ENCODE measurements at places on chromosomes 5 and 9. TPM values are rescaled to one million over a fixed set of nuclear protein-coding genes. Genes with fewer than 3 reads are reported as not detected.

The SPEF2 gene
- total RNA-seq, result 2.8 TPM

The SH2D3C gene
- total RNA-seq, result 11.3 TPM

The NR5A1 gene
- total RNA-seq, result not detected

The GPR150 gene
- total RNA-seq, result 1.1 TPM

The STKLD1 gene
- total RNA-seq, result not detected

The DAPK1 gene
- total RNA-seq, result 84.6 TPM

The SLC25A2 gene
- not detected for total RNA-seq

The SLC46A2 gene
- total RNA-seq, result 0.26 TPM

DNA sequence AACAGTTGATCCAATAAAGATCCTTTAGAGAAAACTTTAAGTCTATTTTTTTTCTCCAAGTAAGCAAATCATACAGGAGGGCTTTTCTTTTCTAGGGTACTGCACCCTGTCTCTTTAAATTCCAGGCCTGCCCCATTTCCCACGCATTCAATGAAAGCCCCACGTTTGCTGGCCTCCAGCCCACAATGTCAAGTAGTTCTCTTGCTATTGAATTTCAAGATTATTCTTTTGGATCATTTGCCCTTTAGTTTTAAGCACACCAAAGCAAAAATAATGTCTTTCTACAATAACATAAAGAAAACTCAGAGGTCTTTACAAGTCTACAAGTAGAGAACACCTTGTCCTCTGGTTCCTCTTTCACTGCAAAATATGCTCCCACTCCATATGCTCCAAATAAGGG is 15.6 kb downstream of the MLLT3 start:
- H3K4me1 ChIP-seq, result peaks cover 81% of the 10 kb centered on the region
- no peaks in the 10 kb centered on the region for H3K27me3 ChIP-seq
- no peak overlapping the region for H3K27ac ChIP-seq
- H3K4me3 ChIP-seq, result no peak overlapping the region
- H3K36me3 ChIP-seq, result no peaks in the 10 kb centered on the region
- DNase-seq, result no peak

DNA sequence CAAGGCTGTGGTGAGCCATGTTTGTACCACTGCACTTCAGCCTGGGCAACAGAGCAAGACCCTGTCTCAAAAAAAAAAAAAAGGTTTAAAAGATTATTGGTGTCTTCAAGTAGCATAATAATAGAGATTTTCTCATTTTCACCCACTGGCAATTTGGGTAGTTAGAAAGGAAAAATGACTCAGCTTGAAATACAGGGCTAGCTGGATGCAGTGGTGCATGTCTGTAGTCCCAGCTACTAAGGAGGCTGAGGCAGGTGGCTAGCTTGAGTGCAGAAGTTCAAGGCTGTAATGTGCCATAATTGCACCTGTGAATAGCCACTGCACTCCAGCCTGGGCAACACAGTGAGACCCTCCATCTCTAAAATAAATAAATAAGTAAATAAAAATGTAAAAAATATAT is 111.1 kb downstream of the ARRDC3 start:
- no peaks in the 10 kb centered on the region for H3K4me1 ChIP-seq
- no peak overlapping the region for H3K27ac ChIP-seq
- no peaks in the 10 kb centered on the region for H3K36me3 ChIP-seq
- no peak overlapping the region for H3K4me3 ChIP-seq

DNA sequence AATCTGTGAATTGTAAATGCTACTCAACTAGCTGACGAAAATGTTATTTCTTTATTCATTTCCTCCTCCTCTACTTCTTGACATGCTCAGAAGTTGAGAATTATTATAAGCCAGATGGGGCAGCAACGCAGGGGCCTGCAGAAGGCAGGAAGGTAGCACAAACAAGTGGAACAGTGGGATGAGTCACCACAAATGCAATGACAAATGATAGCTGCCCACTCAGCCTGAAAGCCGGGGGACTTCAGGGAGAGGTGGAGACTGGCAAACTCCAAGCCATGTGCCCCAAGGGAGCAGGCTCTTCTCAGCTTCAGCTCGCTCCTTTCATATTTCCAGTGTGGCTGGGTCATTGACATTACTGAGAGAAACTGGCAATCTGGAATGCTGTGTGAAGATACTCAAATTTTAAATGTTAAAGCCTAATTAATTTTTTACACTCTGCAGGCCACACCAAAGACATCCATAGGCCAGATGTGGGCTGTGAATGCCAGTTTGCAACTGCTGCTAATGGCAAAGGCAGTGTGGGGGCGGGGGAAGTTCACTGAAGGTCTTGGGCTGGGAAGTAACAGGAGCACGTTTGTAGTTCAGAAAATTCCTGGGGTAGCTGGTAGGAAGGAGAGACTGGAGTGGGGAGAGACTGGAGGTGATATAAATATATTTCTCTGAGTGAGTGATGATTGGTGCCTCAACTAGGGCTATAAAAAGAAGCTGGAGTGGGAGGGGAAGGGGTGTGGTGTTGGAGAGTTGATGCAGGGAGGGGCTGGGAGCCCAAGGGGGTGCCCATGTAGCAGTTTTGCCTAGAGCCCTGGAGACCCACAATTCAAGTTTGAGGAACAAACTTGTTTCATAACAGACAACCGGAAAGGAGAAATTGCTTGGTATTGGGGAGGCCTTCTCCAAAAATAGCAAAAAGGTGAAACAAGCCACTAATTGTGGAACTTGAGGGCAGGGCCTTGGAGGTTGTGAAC is 20.8 kb upstream of the ADRB2 start:
- DNase-seq, result peak; percentile 91
- H3K27me3 ChIP-seq, result no peaks in the 10 kb centered on the region
- no peaks in the 10 kb centered on the region for H3K36me3 ChIP-seq

DNA sequence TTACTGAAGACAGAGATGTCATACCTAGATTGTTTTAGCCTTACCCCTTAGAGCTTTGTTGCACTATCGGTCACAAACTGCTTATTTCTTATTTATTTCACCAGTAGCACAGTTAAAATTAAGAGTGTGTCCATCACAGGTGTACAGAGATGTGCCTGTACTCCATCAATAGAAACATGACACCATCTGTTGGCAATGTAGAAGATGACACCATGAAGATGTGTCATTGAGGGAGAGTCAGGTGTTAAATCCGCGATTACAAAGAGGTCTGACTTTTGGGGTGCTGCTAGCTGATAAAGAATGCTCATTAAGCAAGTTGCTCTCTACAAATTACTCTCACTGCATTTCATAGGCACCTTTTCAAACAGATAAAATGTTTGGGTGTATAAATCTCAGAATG is 164.4 kb downstream of the SMARCA2 start:
- H3K36me3 ChIP-seq, result peaks cover 30% of the 10 kb centered on the region
- H3K4me3 ChIP-seq, result no peak overlapping the region

DNA sequence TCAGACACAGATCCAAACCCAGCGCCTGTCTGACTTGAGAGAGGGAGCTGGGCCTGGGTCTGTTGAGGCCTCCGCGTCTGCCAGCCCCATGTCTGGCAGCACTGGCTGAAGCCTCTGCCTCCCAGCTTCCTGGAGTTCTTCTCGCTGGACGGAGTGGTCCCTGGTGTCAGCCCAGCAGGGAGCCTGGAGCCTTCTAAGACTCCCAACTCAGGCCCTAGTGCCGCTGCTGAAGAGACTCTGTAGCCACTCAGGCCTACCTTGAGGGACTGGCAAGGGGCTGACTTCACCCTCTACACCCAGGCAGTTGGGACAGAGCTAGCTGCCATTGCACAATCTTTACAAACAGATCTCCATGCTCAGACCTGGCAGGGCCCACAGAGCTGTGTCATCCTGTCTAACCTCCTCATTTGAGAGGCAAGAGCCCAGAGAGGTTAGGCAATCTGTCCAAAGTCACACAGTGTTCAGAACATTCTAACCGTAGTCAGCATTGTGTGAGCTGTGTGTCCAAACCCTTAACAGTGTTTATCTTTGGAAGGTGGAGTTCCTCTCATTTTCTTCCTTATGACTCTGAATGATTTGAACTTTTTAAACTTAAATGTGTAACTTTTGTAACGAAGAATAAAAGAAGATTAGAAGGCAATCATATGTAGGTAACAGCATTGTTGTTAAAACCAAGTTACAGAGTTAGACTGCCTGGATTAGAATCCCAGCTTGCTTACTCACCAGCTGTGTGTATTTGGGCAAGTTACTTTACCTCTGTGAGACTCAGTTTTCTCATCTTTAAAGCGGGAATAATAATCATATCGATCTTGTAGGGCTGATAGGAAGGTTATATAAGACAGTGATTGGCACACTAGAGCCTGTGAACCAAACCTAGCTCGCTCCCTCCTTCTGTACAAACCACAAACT is 4.6 kb upstream of the DUSP1 start:
- H3K36me3 ChIP-seq, result no peaks in the 10 kb centered on the region
- peak overlapping the region; percentile 100 for H3K27ac ChIP-seq
- H3K27me3 ChIP-seq, result no peaks in the 10 kb centered on the region
- peaks cover 69% of the 10 kb centered on the region for H3K4me1 ChIP-seq
- H3K4me3 ChIP-seq, result no peak overlapping the region
- DNase-seq, result peak; percentile 98

DNA sequence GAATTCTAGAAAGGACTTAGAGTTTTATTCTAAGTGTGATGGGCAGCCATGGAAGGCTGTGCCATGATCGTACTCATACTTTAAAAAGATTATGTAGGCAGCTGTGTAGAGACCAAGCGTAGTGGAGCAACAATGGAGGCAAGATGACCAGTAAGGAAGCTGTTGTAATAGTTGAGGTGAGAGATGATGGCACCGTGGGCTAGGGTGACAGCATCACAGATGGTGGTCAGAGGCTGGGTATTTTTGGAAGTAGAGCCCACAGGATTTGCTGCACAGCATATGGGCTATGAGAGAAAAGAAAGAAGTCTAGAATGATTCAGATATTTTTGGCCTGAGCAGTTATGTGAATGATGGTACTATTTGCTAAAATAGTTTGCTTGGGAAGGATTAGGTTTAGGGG is 7.7 kb downstream of the ARHGAP26 start:
- H3K27me3 ChIP-seq, result no peaks in the 10 kb centered on the region
- no peak for DNase-seq
- H3K27ac ChIP-seq, result no peak overlapping the region
- no peak overlapping the region for H3K4me3 ChIP-seq
- peaks cover 57% of the 10 kb centered on the region for H3K4me1 ChIP-seq

- no peak overlapping the region for H3K4me3 ChIP-seq
- H3K36me3 ChIP-seq, result no peaks in the 10 kb centered on the region
- no peak for DNase-seq
- H3K27ac ChIP-seq, result no peak overlapping the region
- no peaks in the 10 kb centered on the region for H3K27me3 ChIP-seq
Observed at GRCh38 chr5:61379677-61380076, 47.6 kb downstream of the ZSWIM6 start.

DNA sequence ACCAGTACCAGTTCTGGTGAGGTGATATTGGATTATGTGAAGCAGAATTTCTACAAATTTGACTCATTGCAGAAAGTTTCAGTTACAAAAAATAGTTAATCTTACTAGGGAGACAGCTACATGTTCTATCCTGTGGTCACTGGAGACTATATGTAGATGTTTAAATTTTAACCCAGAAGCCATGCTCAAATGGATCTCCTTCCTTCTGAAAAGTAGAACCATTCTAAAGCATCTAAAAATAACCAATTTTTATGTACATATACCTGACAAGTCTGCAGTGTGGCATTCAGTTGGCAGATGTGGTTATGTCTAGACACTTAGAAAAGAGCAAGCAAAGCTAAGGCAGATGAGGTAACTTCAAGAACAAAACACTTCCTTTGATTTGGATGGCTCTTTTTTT is 65.5 kb upstream of the POU4F3 start:
- H3K36me3 ChIP-seq, result peaks cover 96% of the 10 kb centered on the region
- H3K4me3 ChIP-seq, result no peak overlapping the region
- H3K4me1 ChIP-seq, result no peaks in the 10 kb centered on the region
- no peaks in the 10 kb centered on the region for H3K27me3 ChIP-seq
- H3K27ac ChIP-seq, result no peak overlapping the region

DNA sequence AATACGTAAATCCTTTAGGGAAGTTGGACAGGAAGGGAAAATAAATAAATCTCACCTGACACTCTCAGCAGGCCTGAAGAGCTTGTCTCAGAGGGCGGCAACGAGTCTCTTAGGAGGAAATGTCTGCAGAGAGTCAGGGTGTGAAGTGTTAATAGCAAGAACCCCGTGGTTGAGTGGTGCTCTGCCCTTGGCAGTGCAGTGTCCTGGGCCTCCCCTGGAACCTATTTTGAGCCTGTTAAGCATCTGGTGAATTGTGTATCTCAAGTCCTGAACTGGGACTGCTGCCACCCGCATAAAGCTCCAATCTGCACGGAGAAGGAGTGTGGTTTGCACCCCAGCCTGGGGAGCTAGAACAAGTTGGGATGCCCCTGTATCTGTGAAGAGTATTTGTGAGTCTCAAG is 211.8 kb downstream of the GOLPH3 start:
- H3K27me3 ChIP-seq, result no peaks in the 10 kb centered on the region
- H3K27ac ChIP-seq, result no peak overlapping the region
- H3K4me1 ChIP-seq, result peaks cover 19% of the 10 kb centered on the region
- no peak for DNase-seq

DNA sequence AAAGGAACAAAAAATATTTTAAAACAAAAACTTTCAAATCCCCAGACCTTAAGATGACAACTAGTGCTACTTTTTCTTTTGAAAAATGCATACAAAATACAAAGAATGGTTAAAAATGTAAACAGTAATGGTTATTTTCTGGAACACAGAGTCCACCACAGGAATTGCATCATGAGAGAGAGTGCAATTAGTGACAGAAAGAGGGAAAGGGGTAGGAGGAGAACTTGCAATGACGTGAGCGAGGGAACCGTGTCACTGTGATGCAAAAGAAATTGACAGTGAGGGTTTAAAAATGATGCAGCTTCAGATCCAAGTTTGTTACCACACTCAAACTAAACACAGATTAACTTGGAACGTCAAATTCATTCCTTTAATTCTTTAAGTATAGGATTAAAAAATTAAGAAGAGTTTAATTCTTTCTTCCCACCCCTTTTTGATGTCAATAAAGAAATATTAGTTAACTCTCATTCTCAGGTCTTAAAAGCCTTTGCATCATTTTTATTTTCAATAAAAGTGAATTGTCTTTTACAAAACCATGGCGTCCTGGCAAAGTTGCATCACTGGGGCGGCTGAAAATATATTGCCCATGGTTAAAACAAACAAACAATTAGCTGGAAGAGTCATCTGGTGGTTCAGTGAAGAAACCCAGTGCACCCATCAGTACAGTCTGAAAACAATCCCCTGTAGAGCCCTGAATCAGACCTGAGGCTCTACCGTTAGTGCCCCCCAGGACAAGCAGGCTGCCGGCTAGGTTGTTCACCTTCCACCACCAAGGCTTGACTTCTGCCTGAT is 39.5 kb downstream of the MACROH2A1 start:
- H3K27ac ChIP-seq, result no peak overlapping the region
- H3K4me3 ChIP-seq, result no peak overlapping the region
- DNase-seq, result no peak

GRCh38 chr5:36607838-36608783 is 1.7 kb downstream of the SLC1A3 start:
- no peak overlapping the region for H3K27ac ChIP-seq
- peaks cover 20% of the 10 kb centered on the region for H3K4me1 ChIP-seq
- H3K4me3 ChIP-seq, result peak overlapping the region; percentile 74
- DNase-seq, result no peak

DNA sequence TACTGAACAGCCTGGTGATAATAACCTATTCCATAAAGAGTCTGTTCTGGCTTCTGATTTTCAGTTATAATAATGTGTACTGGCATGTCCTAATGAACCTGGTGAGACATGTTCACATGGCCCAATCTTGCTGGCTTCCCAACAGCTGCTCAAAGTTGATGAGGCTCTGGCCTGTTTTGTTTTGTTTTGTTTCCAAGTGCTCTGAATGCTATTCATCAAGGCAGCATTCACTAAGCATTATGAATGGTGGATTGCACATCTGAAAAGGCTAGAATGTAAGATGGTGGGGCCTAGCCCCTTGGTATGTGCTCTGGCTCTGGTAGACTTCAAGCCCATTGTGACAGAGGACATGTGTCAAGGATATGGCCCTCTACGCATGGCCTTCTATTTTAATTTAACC is 388.5 kb downstream of the PSAT1 start:
- H3K36me3 ChIP-seq, result no peaks in the 10 kb centered on the region
- no peaks in the 10 kb centered on the region for H3K4me1 ChIP-seq
- H3K27ac ChIP-seq, result no peak overlapping the region
- H3K27me3 ChIP-seq, result no peaks in the 10 kb centered on the region
- H3K4me3 ChIP-seq, result no peak overlapping the region

All from esophagus muscularis mucosa (tissue), 4 donors.